ENCODE measurements at places on chromosomes 7 and 10.

GRCh38 chr7:10855583-10855982, 118.1 kb upstream of the PHF14 start:
- no peak for DNase-seq

DNA sequence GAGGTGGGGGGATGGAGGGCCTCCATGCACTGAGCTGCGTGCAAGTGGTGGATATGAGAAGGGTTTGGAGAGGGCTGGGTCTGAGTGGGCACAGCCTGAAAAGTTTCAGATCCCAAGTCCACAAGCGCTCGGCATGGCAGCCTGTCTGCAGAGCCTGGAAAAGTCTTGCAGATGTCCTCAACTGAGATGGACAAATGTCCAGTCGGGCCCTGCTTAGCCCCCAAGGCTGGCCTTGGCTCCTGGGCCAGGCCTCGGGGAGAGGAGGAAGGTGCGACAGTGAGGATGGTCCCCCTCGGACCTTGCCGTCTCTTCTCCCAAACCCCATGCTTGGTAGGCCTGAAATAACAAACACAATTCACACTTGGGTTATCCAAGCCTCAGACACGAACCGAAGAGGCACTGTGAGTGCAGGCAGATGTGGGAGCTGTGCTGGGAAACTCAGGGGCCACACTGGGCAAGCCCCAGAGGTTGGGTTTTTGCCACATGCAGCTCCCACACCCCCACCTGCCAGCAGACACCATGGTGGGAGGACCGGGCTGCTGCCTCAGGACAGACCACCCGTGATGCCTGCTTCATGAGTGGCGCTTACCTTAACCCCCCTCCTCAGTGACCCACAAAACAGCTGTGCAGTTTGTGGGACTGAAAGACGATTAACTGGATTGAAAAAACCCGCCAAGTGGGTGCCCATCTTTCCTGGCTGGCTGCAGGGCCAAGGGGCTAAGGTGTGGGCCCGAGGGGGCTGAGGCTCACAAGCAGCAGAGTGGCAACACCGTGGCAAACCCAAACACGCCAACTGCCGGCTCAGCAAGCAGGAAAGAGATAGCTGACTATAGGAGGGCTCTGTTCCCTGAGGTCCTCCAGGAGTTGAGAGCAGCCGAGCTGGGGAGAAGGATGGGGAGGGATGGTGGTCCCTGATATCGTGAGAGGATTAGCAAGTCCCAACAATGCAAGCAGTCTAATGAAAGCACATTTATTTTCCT, 156.8 kb downstream of the RNF216 start:
- no peak for DNase-seq

- no peak for DNase-seq
These were observed 4.7 kb downstream of the RBM20 start for GRCh38 chr10:110648692-110649346.

DNA sequence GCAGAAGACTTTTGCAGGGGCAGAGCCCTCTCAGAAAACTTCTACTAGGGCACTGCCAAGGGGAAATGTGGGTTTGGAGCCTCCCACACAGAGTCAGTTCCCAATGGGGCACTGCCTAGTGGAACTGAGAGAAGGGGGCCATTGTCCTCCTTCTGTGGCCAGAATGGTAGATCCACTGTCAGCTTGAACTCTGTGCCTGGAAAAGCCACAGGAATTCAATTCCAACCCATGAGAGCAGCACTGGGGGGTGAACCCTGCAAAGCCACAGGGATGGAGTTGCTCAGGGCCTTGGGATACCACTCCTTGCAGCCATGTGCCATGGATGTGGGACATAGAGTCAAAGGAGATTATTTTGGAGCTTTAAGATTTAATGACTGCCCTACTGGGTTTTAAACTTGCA, 262.2 kb upstream of the SEMA3C start:
- DNase-seq, result no peak

- no peak for DNase-seq
These were observed 8.4 kb upstream of the PGAM2 start for GRCh38 chr7:44073664-44074348.

DNA sequence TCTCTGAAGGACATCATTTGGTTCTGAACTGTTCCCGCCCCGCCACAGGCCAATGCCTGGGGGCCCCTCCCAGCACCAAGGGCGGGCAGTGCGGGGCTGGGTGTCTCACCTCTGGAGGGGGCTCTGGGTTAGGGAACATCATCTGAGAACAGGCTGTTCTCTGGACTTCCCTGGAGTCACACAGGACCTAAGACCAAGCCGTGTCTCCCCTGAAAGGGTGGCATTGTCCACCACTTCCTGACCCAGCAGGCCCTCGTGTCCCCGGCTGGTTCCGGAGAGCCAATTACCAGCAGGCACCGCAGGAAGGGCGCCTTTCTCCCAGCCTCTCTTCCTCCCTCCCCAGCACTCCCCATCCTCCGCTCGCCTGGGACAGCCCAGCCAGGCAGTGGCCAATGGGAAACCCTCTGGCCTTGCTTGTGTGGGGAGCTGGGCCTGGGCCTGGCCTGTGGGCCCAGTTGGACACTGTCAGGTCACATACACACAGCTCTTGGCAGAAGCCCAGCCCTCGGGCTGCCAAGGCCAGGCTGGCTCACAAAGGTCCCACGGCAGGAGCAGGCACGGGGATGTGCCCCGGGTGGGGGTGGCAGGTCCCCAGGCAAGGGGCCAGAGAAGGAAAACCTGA, 119.5 kb downstream of the SPDYE5 start:
- no peak for DNase-seq

- DNase-seq, result no peak
These were observed 12.6 kb upstream of the TSPAN13 start for GRCh38 chr7:16740996-16741395.

DNA sequence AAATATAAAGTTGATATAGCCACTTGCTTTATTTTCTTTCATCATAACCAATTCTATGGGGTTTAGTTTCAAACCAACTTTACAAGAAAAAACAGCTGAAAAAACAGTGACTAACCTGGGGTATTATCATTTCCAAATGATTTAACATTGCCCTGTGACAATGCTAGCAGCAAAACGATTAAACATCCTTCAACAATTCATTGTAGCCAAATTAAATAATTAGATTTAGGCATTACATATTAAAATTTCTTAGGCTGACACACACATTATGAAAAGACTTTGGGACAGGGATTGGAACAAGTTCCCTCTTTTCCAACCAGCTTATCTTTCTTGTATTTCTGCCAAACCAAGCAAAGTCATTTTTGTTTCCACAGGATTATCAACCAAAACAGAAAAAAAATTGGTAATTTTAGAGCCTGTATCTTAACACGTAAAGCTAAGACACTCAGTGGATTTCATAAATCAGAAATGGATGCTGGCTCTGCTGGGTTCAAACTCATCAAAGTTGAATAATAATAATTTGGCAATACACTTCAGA, 84.0 kb downstream of the SEMA3D start:
- no peak for DNase-seq

DNA sequence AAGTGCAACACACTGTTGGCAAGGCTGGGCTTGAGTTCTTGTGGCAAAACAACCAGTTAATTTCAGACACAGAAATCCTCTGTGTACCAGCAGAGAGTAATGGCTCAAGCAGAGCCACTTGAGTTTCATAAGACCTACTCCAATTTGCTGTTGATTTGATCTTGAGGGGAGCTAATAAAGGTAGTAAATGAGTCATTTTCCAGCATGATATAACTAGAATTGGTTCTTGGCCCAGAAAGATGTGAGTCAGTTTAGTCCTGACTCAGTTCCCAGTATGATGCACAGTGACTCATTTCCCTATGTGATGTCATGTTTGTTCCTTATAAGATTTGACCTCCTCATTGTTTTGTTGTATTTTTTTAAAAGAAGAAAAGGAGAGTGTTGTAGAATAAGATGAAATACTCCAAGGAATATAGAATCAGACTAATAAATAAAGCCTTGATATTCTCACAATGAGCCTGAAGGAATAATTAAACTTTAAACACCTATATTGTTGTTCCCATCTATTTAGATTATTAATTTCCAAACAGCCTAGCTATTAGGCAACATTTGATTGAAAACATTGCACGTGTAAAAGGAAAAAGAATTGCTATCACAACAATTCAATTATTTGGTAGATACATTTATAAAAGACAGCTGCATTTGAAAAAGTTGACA, 186.2 kb downstream of the REEP3 start:
- no peak for DNase-seq

DNA sequence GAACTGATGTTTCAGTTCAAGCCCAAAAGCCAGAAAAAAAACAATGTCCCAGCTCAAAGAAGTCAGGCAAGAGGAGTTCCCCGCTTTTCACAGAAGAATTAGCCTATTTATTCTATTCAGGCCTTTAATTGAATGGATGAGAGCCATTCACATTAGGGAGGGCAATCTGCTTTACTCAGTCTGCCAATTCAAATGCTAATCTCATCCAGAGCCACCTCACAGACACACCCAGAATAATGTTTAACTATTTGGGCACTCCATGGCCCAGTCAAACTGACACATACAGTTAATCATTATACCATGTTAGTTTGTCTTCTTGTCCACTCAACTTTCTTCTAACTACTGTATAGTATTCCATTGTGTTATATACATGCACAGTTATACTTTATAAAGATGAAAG, 2.6 kb upstream of the NPSR1 start:
- DNase-seq, result no peak

- DNase-seq, result no peak
These were observed 5.6 kb upstream of the DKK1 start for GRCh38 chr10:52308251-52309031.

DNA sequence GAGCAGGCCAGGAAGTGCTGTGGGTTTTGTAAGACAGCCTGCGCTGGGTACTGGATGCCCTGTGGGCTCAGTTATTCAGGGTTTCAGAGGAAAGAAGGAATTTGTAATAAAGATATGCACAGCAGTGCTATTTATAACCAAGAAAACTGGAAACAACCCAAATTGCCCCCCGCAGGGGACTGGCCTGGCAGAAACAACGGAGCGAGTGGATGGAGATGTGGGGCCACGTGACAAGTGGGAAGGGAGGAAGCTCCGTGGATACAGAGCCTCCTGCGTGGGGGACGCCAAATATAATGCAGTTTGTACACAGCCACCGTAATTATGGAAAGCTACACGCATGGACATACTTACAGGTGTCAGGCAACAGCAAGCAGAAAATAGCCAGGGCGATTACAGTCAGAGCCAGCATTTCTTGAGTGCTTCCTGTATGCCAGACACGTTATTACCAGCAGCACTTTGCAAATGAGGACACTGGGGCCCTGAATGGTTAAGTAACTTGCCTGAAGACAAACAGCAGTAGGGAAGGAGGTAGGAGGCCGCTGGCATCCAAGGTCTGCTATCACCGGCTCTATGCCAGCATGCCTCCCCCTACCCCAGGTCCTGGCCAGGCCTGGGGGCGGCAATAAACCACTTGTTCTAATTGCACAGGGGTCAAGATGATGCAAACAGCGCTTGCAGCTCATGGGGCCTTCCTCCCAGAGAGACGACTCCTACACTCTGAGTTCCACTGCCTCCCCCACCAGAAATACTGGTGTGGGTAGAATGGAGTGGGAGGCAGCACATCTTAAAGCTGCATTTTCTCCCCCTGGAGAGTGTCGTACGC, 8.7 kb upstream of the CAMK2B start:
- DNase-seq, result no peak

- DNase-seq, result no peak
These were observed 495.1 kb upstream of the POT1 start for GRCh38 chr7:125424721-125425120.

DNA sequence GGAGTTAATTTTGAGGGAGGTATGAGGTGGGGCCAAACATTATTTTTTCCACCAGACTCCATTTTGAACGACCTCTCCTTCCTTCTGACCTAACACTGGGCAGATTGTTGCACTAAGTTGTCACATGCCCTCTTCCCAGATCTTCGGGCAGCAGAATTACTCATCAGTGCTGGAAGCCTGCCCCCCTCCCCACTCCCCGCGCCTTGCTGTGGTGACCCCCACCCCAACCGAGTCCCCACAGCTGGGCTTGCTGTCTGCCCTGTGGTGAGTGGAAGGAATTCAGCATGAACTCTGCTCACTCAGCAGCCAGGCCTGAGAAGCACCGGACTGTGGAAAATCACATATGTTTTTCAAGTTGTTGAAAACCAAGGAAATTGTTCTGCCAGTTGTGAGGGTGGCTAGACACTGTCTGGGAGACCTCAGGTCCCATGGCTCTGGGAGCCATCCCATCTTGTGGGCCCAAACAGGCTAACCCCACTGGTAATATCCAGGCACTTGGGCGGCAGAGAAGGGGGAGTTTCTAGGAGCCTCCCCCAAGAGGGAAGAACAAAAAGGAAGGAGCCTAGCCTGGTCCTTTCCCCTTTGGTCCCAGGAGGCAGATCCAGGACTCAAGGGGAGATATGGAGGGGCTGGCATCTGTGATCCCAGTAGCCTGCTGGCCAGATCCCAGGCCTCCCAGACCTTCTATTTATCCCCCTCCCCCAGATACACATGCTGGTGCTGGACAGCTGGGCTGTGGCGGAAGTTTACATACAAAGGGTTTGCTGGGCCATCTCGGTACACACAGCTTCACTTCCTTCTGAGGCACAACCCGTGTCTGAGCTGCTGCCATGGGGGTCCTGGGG, 3.5 kb upstream of the AEBP1 start:
- no peak for DNase-seq

GRCh38 chr10:69745698-69746097, 56.0 kb upstream of the COL13A1 start:
- no peak for DNase-seq

DNA sequence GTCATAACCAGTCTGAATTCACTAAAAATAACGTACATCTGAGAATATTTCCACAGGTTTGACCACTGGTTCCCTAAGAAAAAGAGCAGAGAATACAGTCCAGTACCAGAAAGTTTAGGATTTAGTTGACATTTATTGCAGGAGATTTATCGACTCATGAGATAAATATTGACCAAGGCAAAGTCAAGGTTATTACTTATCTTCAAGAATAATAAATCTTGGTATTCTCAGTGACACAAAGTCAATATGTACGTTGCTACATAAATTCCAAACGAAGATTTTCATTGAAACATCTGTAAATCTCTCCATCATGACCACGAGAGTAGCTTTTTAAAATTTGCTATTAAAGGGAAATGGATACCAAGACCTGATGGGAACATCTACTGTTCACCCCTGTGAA, 39.4 kb upstream of the GRB10 start:
- no peak for DNase-seq

GRCh38 chr7:45915606-45916005, 5.5 kb downstream of the IGFBP3 start:
- DNase-seq, result no peak

GRCh38 chr10:14235566-14236195, 95.0 kb downstream of the FRMD4A start:
- no peak for DNase-seq

DNA sequence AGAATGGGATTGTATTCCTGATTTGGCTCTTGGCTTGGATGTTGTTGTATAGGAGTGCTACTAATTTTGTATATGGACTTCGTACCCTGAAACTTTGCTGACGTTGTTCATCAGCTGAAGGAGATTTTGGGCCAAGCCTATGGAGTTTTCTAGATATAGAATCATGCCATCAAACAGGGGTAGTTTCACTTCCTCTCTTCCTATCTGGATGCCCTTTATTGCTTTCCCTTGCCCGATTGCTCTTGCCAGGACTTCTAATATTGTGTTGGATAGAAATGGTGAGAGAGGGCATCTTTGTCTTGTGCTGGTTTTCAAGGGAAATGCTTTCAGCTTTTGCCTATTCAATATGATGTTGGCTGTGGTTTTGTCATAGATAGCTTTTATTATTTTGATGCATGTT, 92.3 kb downstream of the CCDC7 start:
- DNase-seq, result no peak
